Activated CD4-positive, alpha-beta T cell treated with anti-CD3 and anti-CD28 coated beads, Interleukin-2, amount 10 ng/mL, durations not matched to agents 24 days and 14 days (primary cell): ENCODE measurements at places on chromosomes 4 and X. TPM values are rescaled to one million over a fixed set of nuclear protein-coding genes. Genes with fewer than 3 reads are reported as not detected.

GRCh38 chr4:123977641-123978081 lies 581.1 kb downstream of the SPRY1 start:
- DNase-seq, result no peak

The HSD17B13 gene
- total RNA-seq, result 0.19 TPM in 2 replicates

GRCh38 chrX:85996555-85996954 lies 50.8 kb downstream of the CHM start:
- no peak for DNase-seq

The KCNIP4 gene
- not detected in 2 replicates for total RNA-seq

DNA sequence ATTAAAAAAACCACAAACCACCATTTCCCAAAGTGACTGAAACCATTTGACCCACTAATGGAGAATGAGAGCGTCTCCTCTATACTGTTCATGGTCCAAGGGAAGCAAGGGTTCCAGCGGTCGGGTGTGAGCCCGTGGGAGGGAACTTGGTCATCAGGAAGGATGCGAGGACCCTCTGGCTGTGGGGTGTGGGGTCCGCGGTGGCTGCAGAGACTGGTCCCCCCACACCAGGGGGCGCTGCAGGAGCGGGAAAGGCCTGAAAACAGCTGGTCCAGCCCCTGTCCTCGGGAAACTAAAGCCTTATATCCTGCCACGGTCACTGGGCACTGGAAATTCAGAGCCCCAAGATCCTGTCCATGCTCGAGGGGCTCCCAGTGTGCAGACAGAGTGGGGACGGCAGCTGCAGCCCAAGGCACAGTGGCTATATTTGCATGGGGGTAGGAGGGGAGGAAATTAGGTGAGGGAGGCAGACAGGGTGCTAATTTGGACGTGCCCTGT lies 4.3 kb downstream of the BLOC1S4 start:
- DNase-seq, result peak; percentile 95

The OPHN1 gene
- 0.05 and 0.26 TPM in 2 replicates for total RNA-seq

DNA sequence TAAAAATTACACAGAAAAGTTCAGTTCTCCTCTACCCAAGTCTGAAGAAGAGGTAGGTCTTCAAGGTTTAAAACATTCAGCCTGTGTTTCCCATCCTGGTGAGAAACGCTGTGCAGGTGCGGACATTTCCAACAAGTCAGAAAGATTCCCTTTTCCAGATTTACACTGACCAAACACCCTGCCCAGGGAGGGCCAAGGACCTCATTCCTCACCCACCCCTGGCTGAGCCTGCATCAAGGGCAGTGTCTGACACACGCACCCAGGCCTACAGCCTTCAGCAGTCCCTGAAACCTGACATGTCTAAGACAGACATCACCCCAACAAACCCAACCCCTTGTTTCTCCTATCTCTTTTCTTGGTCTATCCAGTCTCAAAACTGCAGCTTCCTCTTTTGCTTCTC lies 105.9 kb downstream of the APBB2 start:
- no peak for DNase-seq

DNA sequence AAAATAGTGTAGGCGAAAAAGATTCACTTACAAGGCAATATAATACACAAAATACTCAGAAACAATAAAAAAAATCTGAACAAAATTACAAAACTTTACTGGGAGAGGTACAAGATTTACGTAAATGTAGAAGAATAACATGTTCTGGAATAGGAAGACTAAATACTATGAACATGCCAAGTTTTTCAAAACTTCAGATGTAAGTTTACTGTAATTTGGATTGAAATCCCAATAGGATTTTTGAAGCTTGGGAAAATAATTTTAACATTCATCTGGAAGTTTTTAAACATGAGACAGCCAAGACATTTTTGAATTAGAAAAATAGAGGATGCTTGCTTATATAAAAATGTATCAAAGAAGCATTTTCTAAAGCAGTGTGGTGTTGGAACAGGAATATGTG lies 30.5 kb upstream of the CT83 start:
- no peak for DNase-seq

The SUPT20HL2 gene
- total RNA-seq, result 0.09 TPM in 1 of 2 replicates, not detected in the other

DNA sequence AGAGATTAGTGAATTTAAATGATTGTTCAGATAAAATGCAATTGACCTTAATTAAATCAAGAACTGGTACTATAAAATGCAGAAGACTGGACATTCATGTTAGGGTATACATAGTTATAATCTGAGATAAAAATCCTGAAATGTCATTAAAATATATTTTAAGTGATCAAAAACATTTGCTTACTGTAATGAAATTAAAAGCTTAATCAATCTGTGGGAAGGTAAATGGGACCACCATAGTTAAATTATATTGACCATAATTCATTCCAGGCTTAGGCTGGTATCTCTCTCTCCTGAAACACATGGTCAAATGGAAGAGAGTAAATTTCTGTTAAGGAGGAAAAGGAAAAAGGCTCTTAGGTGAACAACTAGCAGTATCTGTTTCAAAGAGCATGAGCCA lies 474.4 kb downstream of the C4orf33 start:
- no peak for DNase-seq

DNA sequence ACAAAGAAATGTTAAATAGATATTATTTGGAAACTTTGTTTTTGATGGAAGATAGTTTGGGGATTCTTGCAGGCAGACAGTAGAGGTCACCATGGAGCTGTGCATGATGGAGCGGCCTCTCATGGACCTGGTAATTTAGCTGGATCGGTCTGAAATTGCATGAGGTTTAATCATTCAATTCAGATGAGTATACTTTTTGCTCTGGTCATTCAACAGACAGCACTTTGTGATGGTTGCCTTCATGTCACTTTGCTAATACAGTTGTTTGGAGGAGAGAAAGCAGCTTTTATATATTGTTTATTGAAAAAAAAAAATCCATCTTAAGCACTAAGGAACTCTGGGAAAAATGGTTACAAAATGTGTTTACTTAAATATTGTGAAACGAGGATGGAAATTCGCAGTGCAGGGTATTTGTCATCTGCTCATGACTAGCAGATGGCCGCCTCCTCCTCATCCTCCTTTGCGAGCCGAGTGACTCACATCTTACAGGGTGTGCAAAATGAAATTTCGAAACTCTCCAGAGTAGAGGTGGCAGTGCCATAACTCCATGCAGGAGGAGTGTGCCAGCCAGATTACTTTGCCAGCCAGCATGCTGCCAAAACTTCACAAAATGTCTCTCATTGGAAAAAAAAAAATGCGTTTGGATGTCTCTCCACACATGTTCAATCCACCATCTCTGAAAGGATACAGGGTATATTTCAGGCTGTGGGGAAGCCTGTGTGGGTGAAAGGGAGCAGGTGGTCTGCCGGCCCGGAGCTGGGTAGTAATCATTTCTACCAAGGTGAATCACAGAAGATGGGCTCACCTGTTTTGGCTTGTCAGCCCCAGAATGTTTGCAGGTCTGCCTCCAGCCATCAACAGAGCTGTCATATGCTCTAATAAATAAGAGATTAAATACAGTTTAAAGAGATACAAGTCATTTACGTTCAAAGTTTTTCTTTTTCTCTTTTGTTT lies 314.9 kb upstream of the DIPK2B start:
- DNase-seq, result peak; percentile 70

DNA sequence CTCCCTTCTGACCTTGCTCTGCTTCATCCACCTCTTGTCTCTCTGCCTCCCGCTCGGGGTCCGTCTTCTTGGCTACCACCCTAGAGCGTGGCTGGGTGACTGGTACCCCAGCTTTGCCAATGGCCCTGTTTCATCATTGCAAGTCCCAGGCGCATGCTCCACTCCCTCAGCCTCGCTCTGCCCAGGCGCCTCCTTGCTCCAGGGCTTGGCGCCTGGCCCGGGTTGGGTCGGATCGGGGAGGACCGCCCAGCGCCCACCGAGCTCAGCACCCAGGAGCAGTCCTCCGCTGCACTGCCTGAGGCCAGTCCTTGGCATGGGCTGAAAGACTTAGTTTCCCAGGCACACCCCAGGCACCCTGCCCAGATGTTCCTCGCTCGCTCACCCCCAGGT lies 577 bp downstream of the BGN start:
- DNase-seq, result no peak

DNA sequence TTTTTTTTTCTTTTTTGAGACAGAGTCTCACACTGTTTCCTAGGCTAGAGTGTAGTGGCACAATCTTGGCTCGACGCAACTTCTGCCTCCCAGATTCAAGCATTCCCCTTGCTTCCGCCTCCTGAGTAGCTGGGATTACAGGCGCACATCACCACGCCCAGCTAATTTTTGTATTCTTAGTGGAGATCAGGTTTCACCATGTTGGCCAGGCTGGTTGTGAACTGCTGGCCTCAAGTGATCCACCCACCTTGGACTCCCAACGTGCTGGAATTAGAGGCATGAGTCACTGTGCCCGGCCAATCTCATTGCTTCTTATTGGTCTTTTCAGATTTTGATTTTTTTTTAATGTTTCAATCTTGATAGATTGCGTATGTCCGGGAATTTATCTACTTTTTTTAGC lies 124.4 kb downstream of the NBDY start:
- DNase-seq, result no peak

The PDLIM3 gene
- not detected in 2 replicates for total RNA-seq

The DDX53 gene
- total RNA-seq, result not detected in 2 replicates

DNA sequence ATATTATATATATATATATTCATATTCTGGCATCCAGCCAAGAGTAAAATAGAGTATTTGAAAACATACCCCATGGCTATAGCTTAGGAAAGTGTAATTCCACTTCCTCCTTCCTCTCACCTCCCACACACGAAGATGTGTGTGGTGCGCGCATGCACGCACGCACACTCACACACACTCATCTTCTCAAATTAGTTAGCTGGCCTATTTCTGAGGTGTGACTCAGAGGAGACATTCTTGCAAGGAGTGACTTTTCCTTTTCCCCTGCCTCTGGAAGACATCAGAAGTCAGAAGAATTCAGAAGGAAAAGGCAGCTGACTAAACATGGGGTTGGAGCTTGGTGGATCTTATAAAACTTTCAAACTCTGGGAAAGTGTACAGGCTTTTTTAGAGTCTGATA lies 8.8 kb downstream of the ENPEP start:
- no peak for DNase-seq

DNA sequence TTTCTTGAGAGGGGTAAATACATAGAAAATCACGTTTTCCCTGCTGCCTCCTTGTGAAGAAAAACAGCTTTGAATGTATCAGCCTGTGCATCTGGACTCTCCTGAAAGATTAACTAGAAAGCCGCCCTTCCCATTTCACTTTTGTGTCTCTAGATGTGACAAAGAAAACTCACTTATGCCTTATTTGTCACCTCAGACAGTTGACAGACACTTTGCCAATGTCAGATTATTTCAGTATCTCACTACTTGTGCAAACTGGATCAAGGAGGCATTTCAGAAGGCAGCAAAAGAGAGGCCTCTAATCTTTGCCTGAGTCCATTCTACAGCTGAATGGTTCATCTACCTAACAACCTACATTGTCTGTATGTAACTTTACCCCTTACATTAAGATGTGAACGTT lies 754.9 kb downstream of the RPA4 start:
- DNase-seq, result no peak

GRCh38 chrX:42755815-42756214 lies 22.1 kb downstream of the PPP1R2C start:
- DNase-seq, result no peak

The LUZP4 gene
- total RNA-seq, result not detected in 2 replicates

GRCh38 chr4:186021461-186022167 lies 47.3 kb upstream of the TLR3 start:
- no peak for DNase-seq

The PAGE5 gene
- total RNA-seq, result not detected in 2 replicates

DNA sequence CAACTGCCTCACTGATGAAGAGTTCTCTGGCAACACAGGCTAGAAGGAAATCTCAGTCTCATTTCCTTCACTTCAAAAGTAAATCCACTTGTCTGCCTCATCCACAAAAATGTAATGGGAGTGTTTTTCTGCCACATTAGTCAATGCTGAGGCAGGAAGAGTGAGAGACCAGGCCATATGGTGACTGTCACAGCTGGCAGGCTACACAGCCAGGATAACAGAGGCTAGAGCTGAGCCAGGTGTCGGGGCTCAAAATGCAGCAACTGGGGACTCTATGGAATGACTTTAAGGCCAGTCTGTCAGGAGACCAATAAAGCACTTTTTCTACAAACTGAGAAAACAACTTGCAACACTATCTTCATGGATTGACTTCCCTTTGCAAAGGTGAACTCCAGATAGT lies 204.2 kb downstream of the GPC3 start:
- DNase-seq, result no peak

- peak; percentile 87 for DNase-seq
Observed at GRCh38 chrX:45806410-45807121, 605.9 kb upstream of the DIPK2B start.
